Lower leg skin (tissue), 4 donors: ENCODE measurements at places on chromosomes 12 and 14.

DNA sequence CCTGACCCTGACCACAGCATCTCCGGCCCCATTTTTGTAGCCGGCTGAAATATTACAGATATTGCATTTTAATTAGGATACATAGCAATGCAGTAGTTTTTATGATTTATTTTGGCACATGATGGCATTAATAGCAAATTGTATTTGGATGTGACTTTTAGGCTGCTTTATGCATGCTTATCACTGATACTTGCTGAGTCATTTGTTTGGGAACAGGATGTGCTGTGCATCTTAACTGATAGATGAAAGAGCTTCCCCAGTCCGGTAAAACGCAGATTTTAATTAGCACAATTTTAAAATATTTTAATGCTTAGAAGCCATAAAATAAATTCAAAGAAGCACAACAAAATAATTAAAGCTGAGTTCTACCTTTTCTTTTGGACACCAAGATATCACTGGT is 90.7 kb downstream of the OTOGL start:
- DNase-seq: no peak

- DNase-seq: no peak
Observed at GRCh38 chr14:75323571-75323970, 44.9 kb downstream of the FOS start.

GRCh38 chr12:12779529-12779928 is 5.9 kb upstream of the APOLD1 start:
- no peak for DNase-seq

- no peak for DNase-seq
Observed at GRCh38 chr14:67429510-67430205, 17.7 kb upstream of the PLEK2 start.

DNA sequence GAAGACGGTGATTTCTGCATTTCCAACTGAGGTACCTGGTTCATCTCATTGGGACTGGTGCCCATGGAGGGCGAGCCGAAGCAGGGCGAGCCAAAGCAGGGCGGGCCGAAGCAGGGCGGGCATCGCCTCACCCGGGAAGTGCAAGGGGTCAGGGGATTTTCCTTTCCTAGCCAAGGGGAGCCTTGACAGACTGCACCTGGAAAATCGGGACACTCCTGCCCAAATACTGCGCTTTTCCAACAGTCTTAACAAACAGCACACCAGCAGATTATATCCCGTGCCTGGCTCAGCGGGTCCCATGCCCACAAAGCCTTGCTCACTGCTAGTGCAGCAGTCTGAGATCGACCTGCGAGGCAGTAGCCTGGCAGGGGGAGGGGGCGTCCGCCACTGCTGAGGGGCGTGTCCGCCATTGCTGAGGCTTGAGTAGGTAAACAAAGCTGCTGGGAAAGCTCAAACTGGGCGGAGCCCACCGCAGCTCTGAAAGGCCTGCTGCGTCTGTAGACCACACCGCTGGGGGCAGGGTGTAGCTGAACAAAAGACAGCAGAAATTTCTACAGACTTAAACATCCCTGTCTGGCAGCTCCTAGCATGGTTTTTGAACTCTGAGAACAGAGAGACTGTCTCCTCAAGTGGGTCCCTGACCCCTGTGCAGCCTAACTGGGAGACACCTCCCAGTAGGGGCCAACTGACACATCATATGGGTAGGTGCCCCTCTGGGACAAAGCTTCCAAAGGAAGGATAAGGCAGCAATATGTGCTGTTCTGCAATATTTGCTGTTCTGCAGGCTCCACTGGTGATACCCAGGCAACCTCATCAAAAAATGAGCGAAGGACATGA is 77.2 kb downstream of the BAZ1A start:
- DNase-seq: no peak

DNA sequence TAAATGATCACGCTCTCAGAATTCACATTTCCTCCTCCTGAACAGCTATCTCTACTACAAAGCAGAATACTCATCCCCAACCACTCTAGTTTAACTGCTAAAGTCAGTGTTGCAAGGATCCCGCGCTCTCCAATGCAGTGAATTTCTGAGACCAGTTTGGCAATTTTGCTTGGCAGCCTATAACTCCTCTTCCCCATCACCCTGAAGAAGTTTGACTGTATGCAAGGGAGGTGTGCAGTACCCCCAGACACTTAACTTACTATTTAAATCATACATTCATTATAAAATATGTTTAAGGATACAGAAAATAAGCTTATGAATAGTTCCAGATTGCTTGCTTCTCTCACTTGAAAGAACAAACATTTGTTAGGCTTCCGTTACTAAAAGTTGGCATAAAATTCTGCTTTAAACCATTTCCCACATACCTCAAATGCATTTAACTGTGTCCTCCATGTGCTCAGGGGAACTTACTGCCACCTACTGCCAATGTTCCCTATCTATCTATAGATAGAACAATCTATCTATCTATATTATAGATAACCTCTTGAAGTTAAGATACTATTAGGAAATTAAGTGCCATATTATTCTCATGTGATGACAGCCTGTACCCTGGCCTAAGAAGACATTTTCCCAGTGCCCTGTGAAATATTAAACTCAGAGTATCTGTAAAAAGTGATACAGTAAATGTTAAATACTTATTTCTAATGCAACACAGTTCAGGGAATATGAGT is 2.4 kb downstream of the LGR5 start:
- DNase-seq: no peak

DNA sequence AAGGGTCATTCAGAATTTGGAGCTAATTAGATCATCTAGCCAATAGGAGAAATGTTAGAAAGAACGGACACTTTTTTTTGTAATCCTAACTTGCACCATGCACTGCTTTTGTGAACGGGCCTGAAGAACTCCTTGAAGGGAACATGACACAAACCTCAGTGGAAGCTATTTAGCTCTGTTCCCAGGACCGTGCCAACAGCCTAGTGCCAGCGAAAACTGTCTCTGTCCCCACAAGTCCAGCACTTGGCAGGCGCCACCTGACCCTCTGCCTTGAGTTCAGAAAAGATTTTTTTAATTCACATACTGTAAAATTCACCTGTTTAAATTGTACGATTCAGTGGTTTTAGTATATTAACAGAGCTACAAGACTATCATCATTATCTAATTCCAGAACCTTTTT is 31.3 kb upstream of the KCNA5 start:
- no peak for DNase-seq

DNA sequence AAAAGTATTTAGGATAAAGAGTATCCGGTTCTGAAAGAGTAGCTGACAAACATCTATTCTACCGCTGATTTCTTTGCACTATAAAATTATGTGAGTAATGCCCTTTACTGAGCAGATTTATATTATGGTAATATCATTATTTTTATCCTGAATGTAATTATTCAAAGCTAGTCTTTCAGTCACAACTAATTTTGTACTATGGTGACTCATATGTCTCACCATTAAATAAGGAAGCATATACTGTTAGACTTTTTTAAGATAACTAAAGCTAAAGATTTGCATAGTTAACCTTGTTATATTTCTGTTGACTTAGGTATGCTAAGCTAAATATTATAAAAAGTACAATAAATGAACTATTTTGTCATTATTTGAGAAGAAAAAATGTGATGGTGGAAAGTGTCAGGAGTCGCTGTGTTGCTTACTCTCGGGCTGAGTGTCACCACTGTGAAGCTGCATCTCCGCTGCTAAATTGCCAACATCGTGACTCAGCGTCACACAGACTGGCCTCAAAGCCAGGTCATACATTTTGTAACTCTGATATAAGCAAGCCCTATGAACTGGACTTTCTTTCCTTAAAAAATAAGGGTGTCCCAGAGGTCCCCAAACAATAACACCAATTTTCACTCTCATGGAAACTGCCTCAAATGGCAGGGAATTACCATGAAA is 69.1 kb upstream of the SSTR1 start:
- no peak for DNase-seq

DNA sequence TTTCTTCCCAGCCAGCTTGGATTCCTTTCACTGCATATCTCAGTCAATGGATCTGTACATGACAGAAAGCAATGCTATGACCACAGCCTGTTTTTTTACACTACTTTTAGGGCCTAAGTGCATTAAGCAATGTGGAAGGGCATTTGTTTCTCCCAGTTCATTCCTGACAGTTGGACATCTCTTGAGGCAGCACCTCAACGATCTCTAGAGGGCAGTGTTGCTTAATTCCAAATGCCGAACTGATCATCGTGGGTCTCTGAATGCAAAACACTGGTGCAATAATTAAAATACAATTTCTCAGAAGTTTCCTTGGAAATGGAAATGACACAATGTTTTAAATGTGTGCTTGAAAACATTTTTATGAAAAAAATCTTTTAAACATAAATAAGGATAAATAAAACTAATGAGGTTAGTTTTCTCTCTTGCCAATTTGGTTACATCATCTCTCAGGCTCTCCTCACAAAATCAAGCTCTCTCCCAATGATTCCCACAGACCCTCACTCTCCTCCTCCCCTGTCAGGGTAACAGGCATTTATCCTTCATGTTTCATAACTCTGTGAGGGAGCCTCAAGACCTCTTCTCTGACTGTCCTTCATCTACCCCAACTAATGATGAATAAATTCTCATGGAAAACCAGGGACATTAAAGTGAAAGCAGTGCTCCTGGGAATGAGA is 192.4 kb upstream of the SLC16A7 start:
- no peak for DNase-seq

- DNase-seq: peak; percentile 72
Observed at GRCh38 chr14:99143126-99143525, 128.9 kb downstream of the BCL11B start.

GRCh38 chr12:75289753-75290152 is 40.4 kb downstream of the CAPS2 start:
- no peak for DNase-seq

GRCh38 chr12:12166751-12167150 is 96.0 kb downstream of the BCL2L14 start:
- no peak for DNase-seq

GRCh38 chr12:107736914-107737313 is 24.0 kb downstream of the PRDM4 start:
- no peak for DNase-seq

GRCh38 chr12:75658901-75659823 is 147.8 kb upstream of the KRR1 start:
- DNase-seq: no peak

DNA sequence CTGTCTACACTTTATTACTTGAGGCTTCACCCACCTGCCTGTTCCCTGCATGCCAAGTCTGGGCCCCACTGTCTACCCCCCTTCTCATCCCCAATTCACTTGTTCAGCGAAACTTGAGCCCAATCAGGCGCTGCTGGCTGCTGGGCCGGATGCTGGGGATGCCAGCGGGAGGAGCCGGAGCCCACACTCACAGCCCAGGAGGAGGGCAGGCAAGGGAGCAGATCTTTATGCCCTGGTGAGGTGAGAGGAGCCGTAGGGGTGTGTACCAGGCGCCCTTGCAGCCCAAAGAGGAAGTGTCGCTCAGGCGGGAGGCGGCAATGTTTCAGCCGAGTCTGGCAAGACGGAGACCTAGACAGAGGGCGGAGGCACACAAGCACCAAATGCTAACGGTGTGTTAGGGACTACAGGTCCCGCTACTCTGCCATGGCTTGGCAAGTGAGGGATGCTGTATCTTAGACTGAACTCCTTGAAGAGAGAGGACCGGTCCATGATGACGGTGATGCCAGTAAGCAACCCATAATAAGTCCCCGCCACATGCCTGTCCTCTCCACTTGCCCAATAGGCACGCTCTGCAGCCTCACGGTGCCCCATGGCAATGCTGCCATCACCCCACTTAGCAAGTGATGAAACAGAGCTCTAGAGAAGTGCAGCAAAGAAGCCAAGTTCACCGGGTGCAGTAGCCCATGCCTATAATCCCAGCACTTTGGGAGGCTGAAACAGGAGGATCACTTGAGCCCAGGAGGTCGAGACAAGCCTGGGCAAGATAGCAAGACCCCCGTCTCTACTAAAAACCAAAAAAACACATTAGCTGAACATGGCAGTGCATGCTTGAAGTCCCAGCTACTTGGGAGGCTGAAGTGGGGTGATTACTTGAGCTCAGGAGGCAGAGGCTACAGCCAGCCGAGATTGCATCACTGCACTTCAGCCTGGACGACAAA is 41.6 kb downstream of the LRRC74A start:
- DNase-seq: no peak

- no peak for DNase-seq
Observed at GRCh38 chr12:50061946-50062686, 4.7 kb downstream of the ASIC1 start.

- peak; percentile 84 for DNase-seq
Observed at GRCh38 chr12:118055144-118055557, 5.8 kb downstream of the WSB2 start.

GRCh38 chr12:116896411-116896924 is 14.3 kb upstream of the FBXW8 start:
- DNase-seq: no peak

DNA sequence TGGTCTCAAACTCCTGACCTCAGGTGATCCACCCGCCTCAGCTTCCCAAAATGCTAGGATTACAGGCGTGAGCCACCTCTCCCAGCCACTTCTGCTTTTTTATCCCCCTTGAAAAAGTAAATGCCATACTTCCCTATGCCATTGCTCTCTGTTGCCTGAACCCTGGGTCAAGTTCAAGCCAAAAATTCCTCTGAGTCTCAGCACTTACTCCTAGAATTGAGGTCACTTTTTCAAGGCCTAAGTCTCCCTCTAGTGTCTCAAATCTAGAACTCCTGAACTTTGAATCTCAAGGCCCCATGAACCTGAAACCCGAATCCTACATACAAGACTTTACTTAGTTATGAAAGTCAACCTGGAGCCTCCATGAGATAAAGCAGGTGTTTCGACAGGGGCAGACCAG is 1.4 kb upstream of the APOBEC1 start:
- no peak for DNase-seq

DNA sequence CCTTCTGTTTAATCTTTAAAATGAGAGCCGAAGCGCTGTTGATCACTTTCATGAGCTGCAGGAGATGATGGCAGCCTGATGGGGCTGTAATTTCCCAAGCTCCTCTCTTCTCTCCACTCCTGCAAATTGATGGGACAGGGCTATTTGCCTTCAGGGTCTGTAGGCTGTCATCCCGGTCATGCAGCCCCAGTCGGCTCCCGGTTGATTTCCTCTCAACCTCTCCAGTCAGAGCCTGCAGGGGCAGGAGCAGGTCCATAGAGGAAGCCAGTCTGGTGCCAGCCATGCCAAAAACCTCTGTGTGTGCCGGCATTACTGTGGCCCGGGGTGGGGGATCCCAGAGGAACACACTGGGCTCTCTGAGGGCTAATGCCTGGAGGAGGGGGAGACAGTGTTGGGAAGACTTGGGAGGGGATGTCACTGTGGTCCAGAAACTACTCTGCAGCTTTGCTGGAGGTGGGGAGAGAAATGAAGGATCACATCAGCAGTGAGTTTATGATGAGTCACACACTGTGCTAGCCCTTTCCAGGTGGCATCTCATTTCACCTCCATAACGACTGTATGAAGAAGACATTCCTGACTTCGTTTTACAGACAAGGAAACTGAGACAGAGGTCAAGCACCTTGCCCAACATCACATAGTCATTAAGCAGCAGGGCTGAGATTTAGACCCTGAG is 46.5 kb upstream of the PRIMA1 start:
- no peak for DNase-seq
